ENCODE measurements at places on chromosomes 16 and 17. TPM values are rescaled to one million over a fixed set of nuclear protein-coding genes. Genes with fewer than 3 reads are reported as not detected.

Gene BAIAP3
- total RNA-seq, result 0.86 TPM

Gene TMEM231
- total RNA-seq, result 8.0 TPM

Gene NXPH3
- total RNA-seq, result 0.19 TPM

Gene MEOX1
- total RNA-seq, result not detected

Gene SLC38A8
- total RNA-seq, result not detected

Gene CHST4
- total RNA-seq, result not detected

Gene KRTAP1-1
- total RNA-seq, result not detected

Gene TPPP3
- 11.2 TPM for total RNA-seq

Gene CACNG4
- 11.9 TPM for total RNA-seq

Gene PIMREG
- 49.9 TPM for total RNA-seq

Gene TBC1D3G
- total RNA-seq, result not detected

Gene STX1B
- total RNA-seq, result 1.4 TPM

Gene TP53TG3
- total RNA-seq, result 0.57 TPM

Gene KIF19
- 0.01 TPM for total RNA-seq

Gene QRICH2
- total RNA-seq, result 0.91 TPM

Gene SUMO2
- 397 TPM for total RNA-seq

Gene ATF7IP2
- total RNA-seq, result 12.1 TPM

Gene CTRL
- 1.8 TPM for total RNA-seq

Gene SLC25A11
- 76.5 TPM for total RNA-seq

Gene PPL
- total RNA-seq, result 2.4 TPM

Gene MYH2
- not detected for total RNA-seq

Gene ABCA9
- total RNA-seq, result not detected

Gene MEIOC
- total RNA-seq, result 2.9 TPM

Gene KRT14
- 0.30 TPM for total RNA-seq

Gene KRT40
- total RNA-seq, result not detected

Gene OTOP3
- total RNA-seq, result not detected

Gene FSCN2
- total RNA-seq, result 2.0 TPM

Gene HS3ST3A1
- 0.26 TPM for total RNA-seq

Gene CFAP52
- total RNA-seq, result not detected

Gene MFSD6L
- total RNA-seq, result not detected

Gene RTN4RL1
- 2.7 TPM for total RNA-seq

Gene CRHR1
- 0.27 TPM for total RNA-seq

Gene NOS2
- 0.15 TPM for total RNA-seq

Gene TERB1
- total RNA-seq, result not detected

Gene HOXB1
- not detected for total RNA-seq

Gene TAX1BP3
- total RNA-seq, result 257 TPM

Gene ACSM5
- total RNA-seq, result not detected

Gene ABCC3
- 122 TPM for total RNA-seq

Gene ACAP1
- total RNA-seq, result 1.9 TPM

Gene IRF8
- total RNA-seq, result 0.32 TPM

Gene TEPSIN
- 18.0 TPM for total RNA-seq

Gene RHBDF1
- 19.8 TPM for total RNA-seq

Gene NUFIP2
- total RNA-seq, result 62.2 TPM

Gene PGS1
- 22.8 TPM for total RNA-seq

Gene SEPTIN12
- total RNA-seq, result not detected

Gene IL34
- 0.44 TPM for total RNA-seq

Gene ATXN1L
- total RNA-seq, result 13.9 TPM

Gene IGF2BP1
- total RNA-seq, result 79.0 TPM

Gene AGRP
- not detected for total RNA-seq

Gene CCL18
- total RNA-seq, result not detected

Gene TMEM256
- 181 TPM for total RNA-seq

Gene SLC5A2
- total RNA-seq, result 0.40 TPM
